ENCODE measurements at places on chromosomes 12 and 14.

DNA sequence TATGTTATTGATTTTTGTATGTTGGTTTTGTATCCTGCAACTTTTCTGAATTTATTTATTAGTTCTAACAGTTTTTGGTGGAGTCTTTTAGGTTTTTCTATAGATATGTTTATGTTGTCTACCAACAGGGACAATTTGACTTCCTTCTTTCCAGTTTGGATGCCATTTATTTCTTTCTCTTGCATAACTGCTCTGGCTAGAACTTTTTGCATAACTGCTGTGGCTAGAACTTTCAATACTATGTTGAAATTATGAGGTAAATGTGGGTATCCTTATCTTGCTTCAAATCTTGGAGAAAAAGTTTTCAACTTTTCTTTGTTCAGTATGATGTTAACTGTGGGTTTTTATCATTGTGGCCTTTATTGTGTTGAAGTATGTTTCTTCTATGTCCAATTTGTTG is 39.9 kb upstream of the PLBD1 start:
- DNase-seq: no peak

DNA sequence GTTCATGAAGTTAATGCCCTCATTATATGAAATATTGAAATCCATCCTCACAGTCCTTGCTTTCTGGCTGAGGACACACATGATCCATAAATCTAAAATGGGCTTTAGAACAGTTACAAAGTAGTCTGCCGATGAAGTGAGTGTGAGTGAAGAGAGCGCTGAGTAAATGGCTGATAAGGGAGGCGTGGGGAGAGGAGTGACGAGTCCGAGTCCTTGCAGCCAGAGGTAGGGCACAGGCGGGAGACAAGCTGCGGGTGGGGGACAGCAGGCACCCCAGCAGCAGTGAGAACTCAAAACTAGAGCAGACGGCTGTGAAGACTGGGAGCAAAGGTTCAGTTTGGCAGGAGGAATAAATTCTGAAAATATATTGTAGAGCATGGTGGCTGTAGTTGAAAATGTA is 140.1 kb upstream of the ATP2B1 start:
- DNase-seq: no peak

DNA sequence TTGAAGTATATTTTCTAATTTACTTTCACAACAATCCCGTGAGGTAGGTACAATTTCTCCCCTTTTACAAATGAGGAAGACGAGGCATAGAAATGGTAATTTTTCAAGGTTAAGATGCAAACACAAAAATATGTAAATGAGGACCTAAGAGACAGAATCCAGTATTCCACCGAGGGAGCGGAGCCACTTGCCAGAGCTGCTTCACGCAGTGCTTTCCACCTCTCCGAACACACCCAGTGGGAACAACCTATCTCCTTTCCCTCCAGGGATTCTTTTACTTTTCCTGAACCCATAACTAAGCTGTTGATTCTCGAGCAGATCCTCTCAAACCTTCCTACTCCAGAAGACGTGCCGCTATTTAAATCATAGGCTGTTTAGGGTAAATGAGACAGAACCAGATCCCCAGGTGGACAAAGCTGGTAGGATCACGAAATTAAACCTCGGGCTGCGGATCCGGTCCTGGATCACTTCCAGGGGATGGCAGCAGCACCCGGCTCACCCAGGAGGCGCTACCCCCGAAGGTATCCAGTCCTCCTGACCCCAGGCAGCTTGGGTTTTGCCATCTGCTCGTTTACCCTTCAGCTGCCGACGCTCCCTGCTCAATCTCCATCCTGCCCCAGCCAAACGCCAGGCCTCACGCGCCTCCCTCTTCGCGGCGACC is 1.5 kb downstream of the DDHD1 start:
- peak; percentile 61 for DNase-seq

- no peak for DNase-seq
Measured at GRCh38 chr12:3453990-3454680, 36.9 kb upstream of the PRMT8 start.

DNA sequence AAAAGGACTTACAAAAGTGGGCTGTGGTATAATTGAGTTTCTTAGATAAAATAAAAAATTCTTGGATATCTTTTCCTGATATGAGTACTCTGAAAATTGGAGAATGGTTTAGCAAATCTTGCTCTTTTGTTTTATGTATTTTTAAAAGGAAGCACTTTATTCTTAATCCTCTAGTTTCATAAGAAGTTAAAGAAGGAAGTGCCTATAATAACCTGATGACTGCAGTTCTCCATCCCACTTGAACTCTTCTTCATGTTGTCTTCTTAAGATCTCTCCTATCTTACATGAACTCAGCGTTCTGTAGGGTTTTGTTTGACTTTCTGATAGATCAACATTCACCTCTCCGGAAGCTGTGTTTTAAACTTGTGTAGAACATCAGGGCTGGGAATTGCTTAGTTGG is 271.0 kb downstream of the ERC1 start:
- no peak for DNase-seq

DNA sequence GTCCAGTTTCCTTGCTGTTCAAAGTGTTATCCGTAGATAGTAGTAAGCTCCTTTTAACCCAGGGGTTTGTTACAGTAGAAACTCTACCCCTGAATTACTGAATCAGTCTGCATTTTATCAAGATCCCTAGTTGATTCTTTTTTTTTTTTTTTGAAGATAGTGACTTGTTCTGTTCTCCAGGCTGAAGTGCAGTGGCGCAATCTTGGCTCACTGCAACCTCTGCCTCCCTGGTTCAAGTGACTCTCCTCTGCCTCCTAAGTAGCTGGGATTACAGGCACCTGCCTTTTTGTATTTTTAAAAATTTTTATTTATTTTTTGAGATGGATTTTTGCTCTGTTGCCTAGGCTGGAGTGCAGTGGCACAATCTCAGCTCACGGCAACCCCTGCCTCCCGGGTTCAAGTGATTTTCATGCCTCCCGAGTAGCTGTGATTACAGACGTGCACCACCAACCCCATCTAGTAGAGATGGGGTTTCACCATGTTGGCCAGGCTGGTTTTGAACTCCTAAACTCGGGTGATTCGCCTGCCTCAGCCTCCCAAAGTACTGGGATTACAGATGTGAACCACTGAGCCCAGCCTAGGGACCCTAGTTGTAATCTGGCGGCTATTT is 10.5 kb downstream of the LARP4 start:
- DNase-seq: no peak

Data from CD8-positive, alpha-beta T cell (primary cell).